ENCODE measurements at places on chromosomes 5 and 9.

DNA sequence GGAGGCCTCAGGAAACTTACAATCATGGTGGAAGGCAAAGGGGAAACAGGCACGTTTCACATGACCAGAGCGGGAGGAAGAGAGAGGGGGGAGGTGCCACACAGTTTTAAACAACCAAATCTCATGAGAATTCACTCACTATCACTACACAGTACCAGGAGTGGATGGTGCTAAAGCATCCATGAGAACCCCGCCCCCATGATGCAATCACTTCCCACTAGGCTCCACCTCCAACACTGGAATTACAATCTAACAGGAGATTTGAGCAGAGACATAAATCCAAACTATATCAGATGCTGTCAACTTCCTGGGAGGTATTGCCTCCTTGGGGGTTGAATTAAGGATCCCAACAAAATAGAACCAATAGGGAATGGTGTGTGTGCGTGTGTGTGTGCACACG is 407.1 kb downstream of the MED10 start:
- DNase-seq, result no peak

DNA sequence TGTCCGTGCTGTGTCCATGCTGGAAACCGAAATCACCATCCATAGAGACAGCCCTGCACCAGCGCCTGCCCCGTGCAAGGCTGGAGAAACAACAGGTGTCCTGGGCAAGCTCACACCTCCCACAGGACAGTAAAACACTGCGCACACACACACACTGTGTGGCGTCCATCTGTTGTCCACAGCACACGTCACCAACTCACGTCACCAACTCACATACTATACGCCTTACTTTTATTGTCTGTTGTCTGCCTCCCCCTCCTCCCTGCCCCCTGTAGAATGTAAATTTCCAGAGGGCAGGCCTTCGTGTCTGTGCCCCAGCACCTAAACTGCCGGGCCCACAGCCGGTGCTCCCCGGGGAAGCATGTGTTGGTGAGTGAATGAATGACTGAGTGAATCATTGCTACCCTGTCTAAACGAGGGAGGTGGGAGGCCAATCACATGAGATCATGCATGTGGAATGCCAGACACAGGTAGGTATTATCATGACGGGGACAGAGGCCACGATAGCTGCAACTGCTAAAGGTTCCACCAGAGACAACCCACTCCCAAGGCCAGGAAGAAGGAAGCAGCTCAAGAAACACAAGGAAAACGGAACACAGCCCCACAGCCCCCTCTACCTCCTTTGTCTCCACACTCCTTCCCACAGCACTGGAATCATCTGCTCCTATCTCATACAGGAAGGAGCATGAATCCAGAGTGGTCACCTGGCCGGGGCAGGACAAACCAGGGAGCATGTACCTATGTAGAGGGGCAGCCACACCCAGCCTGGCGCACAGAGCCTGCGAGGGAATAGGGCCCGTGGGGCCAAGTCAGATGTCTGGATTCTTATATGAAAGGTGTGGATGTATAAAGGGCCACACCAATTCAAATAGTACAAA is 41.9 kb downstream of the STK10 start:
- no peak for DNase-seq

GRCh38 chr9:126347093-126347492 is 20.5 kb downstream of the MVB12B start:
- no peak for DNase-seq

DNA sequence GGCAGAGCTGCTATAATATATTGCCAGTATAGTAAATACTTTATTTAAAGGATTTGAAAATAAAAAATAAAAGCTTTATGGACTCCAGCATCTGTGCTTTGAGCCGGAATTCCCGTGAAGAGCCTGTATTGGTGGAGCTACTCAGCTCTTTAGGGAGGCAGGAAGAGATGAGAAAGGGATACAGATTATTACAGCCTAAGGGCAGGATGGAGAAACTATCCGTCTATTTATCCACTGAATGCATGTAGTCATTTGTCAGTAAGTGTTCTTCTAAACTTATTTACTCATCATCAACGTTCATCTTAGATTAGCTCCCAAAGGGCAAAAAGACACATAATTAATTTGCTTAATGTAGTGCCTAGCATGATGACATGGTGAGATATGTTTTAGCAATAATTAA is 48.4 kb downstream of the SLC1A1 start:
- no peak for DNase-seq

DNA sequence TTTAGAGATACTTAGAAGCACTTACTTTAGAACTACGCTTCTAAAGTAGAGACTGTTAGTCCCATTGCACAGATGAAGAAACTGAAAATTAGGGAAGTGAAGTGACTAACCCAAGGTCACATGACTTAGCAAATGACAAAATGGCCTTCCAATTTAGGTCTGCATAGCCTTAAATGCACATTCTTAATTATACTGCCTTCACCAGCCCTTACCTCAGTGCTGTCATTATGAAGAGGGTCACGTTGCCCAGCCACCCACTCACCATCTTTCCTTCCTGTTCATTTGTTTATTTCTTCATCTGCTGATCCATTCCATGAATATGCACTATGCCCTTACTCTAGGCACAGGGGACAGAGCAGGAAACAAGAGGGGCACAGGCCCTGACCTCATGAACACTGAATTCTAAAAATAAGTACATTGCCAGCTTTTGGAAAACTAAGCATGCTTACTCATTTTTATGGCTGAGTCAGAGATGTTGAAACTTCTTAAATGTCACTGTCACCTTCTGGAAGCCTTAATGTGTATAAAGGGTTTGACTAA is 8.6 kb downstream of the HAVCR2 start:
- no peak for DNase-seq

GRCh38 chr9:20087481-20087880 is 298.6 kb upstream of the SLC24A2 start:
- DNase-seq, result no peak

DNA sequence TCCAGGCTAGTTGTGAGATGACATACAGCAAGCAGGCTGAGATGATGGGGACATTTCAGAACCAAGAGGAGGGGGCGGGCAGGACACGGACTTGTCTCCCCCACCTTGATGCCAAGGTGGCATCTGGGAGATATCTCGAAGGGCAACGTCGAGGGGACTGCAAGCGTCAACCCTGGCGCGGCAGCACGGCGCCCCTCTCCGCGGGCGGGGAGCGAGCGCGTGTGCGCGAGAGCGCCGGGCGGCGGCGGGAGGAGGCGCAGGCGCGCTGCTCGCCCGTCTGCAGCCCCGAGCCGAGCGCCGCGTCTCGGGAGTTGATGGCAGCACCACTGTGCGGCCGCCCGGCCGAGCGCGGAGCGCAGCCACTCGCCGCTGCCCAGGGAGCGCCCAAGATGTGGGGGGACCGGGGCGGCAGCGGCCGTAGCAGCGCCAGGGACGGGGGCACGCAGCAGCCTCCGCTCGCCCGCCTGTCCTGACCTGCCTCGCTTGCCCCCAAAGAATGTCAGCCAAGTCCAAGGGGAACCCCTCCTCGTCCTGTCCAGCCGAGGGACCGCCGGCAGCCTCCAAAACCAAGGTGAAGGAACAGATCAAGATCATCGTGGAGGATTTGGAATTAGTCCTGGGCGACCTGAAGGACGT is at the start of gene PRR16:
PRR16 (plus strand) TSS at position 310 of the 636 bp plus-strand sequence.
- DNase-seq, result peak; percentile 70

- DNase-seq, result no peak
Measured at GRCh38 chr5:102388235-102388634, 92.2 kb upstream of the SLCO4C1 start.

GRCh38 chr9:109805050-109805449 is 25.1 kb downstream of the PALM2AKAP2 start:
- DNase-seq, result no peak

DNA sequence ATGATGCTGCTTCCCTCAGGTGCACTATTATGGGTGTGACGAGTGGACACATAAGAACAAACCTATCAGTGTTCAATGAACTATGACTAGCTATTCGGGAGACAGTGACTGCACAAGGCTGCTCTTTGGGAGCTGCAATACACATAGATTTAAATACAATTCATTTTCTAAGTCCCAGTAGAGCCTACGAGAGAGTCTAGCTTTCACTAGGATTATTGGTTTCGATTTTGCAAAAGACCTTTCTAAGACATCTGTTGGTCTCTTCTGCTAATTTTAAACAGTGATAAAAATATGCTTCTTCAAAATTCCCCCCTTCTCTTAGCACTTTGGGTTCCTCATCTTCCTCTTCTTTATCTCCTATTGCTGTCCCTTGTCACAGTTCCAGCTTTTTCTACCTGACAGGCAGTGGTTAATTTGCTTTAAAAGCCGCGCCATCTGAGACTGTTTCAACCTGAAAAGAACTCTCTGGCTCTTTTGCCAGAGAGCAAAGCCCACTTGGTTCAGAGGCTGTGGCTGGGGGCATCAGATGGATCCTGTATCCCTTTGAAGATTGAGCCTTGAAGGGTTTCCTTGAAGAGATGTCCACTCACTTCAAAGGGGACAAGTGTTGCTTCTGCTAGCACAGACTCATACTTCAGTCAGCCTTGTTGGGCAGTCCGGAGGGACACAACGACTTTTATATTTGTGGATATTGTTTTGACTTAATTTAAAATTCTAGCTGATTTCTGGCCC is 241.5 kb downstream of the MAN2A1 start:
- DNase-seq, result no peak

GRCh38 chr5:116629168-116629567 is 54.5 kb upstream of the SEMA6A start:
- no peak for DNase-seq

DNA sequence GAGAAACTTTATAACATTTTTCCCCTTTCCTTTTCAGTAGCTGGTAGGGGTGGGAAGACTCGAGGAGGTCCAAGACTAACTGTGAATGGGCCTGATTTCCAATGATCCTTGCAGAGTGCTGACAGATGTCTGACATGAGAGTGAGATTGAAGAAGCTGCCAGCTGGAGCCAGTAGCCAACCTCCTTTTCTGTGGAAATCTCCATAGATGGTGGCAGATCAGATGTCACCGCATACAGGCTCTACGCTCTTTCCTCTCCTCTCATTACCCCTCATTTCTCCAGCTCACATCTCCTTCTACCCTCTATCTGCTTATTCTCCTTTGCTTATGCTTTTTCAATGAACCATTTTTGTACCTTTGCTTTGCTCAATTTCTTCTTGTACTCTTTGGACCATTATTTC is 395.2 kb upstream of the TNC start:
- no peak for DNase-seq

- DNase-seq, result no peak
Measured at GRCh38 chr5:106423109-106423897, 1247.4 kb downstream of the EFNA5 start.

- DNase-seq, result no peak
Measured at GRCh38 chr5:50667023-50667652, 701 bp downstream of the PARP8 start.

DNA sequence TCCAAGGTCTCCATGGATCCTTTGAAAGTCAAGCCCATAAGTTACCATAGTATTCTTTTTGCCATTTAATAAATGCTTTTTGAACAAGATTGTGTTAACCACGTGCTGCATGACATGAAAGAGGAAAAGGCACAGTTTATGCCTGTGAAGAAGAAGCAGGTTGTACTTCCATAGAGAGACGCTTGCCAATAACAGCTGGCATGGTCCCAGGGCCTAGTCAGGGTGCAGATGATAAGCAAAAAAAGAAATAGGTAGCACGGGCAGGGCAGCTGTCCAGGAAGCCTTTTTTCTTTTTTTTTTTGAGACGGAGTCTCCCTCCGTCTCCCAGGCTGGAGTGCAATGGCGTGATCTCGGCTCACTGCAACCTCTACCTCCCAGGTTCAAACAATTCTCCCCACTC is 71.8 kb upstream of the CLINT1 start:
- DNase-seq, result no peak

DNA sequence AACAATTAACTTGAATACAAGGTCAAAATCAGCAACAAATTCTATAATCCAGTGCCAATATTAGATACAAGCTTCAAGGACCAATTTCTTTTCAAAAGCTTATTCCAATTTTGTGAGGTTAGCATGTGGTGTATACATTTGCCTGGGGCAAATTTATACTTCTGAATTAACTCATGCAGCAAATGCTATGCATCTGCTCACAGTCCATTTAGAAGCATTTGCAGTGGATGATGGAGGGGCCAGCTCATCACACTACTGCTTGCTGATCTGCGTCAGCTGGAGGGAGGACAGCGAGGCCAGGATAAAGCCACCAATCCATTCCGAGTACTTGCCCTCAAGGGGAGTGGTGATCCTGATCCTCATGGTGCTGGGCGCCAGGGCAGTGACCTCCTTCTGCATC is 474.3 kb upstream of the KIF2A start:
- DNase-seq, result no peak

GRCh38 chr9:135757356-135757755 is 55.4 kb downstream of the KCNT1 start:
- DNase-seq, result no peak

DNA sequence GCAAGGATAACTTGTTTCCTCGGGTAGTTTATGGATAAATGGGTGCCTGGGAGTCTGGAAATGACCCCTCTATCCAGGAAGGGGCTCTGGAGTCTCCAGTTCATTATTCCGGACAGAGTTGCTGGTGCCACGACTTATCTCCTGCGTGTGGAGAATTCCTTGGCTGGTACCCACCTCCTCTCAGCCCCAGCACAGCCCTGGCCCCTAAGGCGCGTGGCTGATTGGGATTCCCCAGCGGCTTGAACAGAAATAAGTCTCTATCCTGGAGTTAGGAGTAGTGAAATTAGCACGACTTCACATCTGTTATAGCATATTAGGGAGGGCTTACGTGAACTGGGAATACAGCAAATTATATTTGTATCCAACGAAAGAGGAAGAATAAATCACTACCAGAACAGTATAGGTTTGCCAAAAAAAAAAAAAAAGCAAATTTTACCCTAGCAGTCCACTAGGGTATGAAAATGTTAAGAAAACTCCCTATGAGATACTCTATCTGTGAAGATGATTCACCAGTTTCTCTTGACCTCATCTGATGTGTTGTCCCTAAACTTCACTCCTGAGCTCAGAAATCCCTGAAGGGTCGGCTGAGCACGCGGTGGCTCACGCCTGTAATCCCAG is 172.5 kb upstream of the OTULINL start:
- no peak for DNase-seq

DNA sequence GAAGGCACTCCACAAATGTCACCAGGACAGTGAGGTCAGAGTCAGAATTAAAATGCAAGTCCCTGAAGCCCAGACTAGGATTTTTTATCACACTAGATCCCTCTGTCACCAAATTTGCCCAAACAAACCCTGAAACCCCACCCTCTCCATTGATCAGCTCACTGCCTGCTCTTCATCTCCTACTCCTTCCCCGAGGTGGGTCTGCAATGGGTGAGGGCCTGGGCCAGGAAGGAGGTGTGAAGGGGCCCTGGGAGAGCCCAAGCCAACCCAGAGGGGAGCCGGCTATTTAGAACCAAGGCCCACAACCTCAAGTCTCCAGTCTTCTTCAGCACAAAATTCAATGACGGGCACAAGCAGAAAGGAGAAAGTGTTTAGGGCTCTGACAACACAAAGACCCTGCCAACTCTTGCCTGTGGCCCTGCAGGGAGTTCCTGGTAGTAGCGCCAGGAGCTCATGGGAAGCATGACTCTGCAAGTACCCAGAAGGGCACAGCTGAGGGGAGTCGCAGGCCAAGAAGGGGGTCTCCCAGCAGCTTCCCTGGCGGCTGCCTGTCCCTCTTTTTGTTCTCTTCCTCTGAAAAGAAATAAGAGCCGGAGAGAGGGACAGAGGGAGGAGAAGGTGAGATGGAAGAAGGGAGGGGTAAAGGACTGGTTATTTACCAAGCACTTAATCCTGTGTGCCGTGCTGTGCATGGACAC is 5.5 kb downstream of the FOXI1 start:
- DNase-seq, result no peak
